Naive thymus-derived CD4-positive, alpha-beta T cell (primary cell): ENCODE measurements at places on chromosomes 2 and 18. TPM values are rescaled to one million over a fixed set of nuclear protein-coding genes. Genes with fewer than 3 reads are reported as not detected.

DNA sequence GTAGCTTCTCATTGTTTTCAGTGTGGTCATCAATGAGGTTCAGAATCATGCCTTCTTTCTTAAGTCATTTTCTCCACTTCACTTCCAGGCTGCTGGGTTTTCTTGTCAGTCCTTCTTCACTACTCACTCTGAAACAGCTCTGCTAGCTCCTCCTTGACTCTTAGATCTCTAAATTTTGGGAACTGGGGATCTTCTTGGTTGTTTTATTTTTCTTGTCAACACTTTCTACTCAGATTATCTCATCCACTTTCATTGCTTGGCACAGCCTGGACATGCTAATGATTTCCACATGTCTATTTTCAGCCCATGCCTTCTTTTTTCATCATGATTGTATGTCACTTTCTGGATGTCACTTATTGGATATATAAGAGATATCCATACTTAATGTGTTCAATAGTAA is 517.8 kb upstream of the DSEL start:
- no peak for DNase-seq
- H3K27me3 ChIP-seq, result no peaks in the 10 kb centered on the region
- no peak overlapping the region for H3K4me3 ChIP-seq
- H3K4me1 ChIP-seq, result no peaks in the 10 kb centered on the region
- no peaks in the 10 kb centered on the region for H3K36me3 ChIP-seq
- H3K27ac ChIP-seq, result no peak overlapping the region

The C18orf32 gene
- polyA plus RNA-seq, result 84.1 TPM

DNA sequence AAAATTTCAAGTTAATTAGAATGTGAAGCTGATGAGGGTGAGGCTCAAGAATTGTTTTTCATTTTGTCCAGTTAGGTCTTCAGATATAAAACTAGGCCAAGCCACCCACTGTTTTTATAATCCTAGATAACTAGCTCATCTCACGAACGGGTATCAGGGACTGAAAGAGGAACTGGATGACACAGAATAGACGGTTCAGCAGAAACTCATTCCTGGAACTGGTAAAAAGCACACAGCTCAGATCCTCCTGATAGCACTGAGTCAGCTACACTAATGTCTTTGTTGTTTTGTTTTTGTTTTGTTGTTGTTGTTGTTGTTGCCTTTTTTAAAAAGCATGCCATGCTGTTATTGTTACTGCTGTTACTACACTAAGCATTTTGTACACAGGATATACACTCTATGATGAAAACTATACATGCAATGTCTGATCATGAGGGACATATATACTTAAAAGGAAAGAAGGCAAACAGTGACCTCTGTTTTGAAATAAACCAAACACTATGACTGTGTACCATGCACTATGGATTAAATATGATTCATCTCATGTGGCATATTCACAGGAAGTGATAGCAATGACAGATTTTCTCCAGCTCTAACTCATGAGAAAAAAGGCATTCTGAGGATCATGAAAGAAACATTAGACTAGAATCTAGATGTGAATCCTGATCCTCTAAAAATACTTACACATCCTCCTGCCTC is 437.6 kb downstream of the NCKAP5 start:
- DNase-seq, result no peak
- H3K27me3 ChIP-seq, result no peaks in the 10 kb centered on the region
- H3K27ac ChIP-seq, result no peak overlapping the region
- H3K4me3 ChIP-seq, result no peak overlapping the region
- no peaks in the 10 kb centered on the region for H3K36me3 ChIP-seq
- no peaks in the 10 kb centered on the region for H3K4me1 ChIP-seq

DNA sequence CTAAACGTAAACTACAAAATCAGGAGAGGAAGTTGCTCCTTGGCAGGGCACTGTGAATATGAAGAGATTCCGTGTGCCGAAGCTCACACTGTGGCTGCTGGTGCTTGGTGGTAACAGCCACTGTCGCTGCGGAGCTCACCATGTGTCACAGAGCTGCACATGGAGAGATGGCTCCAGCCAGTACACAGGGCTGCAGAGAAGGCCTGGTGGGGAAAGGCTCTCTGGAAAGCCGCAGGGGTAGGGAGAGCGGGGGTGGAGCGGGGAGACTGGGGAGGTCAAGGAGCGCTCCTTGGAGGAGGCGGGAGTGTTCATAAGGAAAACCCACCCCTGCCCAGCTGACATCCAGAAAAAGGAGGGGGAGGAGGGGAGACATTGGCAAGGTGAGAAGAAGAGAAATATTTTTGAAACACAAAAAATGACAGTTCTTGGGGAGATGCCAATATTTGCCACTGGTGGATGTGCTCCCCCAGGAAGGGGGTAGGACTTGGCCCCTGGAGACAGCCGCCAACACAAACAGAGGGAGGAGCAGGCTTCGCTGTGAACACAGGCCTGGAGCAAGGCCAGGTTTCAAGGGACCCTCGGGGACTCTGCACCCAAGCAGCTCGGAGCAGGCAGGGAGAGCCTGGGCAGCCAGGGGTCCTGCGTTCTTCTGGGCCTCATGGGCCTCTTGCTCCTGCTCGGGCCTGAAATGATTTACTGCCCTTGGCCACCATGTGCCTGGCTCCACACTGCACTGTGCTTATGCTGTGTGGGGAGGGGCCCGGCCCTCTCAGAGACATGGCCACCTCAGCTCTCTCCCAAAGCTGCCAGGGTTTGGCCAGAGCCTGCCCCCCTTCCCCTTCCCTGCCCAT is 102.6 kb upstream of the GLI2 start:
- H3K36me3 ChIP-seq, result no peaks in the 10 kb centered on the region
- no peak for DNase-seq
- H3K4me1 ChIP-seq, result no peaks in the 10 kb centered on the region

The CD8B2 gene
- polyA plus RNA-seq, result not detected
